ENCODE measurements at places on chromosomes 1 and 21.

DNA sequence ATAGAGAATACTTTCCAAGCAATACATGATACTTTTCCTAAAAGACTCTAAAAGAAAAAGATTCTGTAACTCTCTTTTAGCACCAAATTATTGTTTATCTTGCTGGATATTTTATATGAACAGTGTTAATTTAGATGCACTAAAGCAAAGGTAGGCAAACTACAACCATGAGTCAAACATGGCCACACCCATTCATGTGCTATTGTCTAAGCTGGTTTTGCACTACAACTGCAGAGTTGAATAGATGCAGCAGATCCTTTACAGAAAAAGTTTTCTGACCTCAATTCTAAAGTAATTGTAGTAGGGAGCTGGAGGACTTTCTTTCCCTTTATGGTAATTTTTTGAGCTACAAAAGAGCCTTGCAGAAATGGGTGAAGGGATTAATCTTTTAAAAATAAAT is 19.4 kb downstream of the BLZF1 start:
- no peak for DNase-seq

GRCh38 chr1:1891349-1892078 is 627 bp upstream of the GNB1 start:
- DNase-seq = peak; percentile 75

DNA sequence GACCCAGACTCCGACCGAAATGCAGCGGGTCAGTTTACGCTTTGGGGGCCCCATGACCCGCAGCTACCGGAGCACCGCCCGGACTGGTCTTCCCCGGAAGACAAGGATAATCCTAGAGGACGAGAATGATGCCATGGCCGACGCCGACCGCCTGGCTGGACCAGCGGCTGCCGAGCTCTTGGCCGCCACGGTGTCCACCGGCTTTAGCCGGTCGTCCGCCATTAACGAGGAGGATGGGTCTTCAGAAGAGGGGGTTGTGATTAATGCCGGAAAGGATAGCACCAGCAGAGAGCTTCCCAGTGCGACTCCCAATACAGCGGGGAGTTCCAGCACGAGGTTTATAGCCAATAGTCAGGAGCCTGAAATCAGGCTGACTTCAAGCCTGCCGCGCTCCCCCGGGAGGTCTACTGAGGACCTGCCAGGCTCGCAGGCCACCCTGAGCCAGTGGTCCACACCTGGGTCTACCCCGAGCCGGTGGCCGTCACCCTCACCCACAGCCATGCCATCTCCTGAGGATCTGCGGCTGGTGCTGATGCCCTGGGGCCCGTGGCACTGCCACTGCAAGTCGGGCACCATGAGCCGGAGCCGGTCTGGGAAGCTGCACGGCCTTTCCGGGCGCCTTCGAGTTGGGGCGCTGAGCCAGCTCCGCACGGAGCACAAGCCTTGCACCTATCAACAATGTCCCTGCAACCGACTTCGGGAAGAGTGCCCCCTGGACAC is 534 bp downstream of the C1orf56 start:
- peak; percentile 71 for DNase-seq

DNA sequence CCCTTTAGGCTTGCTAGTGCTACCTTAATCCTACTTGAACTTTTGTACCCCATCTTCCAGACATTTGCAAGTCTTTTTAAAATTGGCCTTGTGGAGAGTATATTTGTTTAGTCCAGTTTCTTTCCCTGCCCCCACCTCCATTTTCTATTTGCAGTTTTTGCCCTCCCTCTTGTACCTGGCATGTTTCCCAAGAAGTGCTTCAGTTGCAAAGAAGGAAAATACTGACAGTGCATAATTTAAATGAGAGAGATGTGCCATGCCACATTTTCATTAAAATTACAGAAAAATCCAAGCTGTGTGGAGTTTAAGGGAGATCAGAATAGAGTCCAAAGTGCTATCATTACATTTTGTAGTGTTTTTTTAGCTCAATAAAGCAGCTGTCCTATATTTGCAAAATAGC is 150.0 kb upstream of the ADGRL2 start:
- no peak for DNase-seq

GRCh38 chr1:183685112-183685713 is 32.1 kb upstream of the APOBEC4 start:
- peak; percentile 60 for DNase-seq

GRCh38 chr1:53592521-53592982 is 133.4 kb downstream of the DMRTB1 start:
- no peak for DNase-seq

- no peak for DNase-seq
Measured at GRCh38 chr1:43930168-43930948, 3.2 kb upstream of the ARTN start.

GRCh38 chr1:197810812-197811211 is 35.5 kb upstream of the DENND1B start:
- no peak for DNase-seq

DNA sequence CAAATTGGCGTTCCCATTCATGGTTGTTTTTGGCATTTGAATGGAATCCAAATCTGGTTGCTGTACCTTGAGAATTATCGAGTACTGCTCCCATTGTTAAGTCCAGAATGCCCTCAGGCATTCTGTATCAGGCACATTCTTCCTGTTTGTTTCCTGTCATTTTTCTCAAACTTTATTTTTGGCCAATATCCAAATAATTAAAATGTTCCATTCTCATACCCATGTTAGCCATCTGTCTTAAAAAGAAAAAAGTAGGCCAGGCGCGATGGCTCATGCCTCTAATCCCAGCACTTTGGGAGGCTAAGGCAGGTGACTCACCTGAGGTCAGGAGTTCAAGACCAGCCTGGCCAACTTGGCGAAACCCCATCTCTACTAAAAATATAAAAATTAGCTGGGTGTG is 29.3 kb upstream of the SHISA4 start:
- DNase-seq = no peak

DNA sequence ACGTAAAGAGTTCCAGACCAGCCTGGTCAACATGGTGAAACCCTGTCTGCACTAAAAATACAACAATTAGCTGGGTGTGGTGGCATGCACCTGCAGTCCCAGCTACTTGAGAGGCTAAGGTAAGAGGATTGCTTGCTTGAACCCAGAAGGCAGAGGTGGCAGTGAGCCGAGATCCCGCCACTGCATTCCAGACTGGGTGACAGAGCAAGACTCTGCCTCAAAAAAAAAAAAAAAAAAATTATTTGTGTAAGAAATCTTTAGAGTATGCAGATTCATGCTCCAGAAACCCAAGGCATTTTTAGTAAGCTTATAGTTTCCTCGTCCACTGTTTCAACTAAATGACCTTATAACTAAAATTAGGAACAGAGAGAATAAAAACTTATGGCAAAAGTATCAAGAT is 51.3 kb downstream of the ABL2 start:
- no peak for DNase-seq

DNA sequence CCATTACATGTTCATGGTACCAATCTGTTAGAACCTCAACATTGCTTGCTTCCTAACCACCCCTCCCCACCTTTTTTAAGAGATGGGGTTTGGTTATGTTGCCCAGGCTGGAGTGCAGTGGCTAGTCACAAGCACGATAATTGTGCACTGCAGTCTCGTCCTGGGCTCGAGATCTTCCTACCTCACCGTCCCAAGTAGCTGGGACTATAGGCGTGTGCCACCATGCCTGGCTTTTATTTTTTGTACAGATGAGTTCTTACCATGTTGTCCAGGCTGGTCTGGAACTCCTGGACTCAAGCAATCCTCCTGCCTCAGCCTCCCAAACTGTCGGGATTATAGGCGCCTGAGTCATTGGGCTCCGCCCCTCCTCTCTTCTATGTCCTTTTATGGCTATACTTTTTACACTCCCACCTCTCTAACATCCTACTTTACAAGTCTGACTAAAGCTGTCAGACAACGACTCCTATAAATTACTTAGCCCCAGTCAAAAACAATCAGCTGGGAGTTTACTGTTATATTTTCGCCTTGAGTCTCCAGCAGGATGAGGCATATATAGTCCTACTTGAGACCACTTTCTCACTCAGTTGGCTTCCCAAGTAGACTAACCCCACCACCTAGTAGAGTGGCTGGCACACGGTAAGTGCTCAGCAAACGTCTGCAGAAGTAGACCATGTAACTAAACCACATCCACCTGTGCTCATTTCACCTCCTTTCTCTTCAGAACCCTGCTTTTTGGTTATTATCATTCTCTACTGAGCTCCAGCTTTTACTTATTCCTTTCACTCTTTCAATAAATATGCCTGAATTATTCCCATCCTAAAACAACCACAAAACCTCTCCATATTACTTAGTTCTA is 13.8 kb downstream of the ENSA start:
- peak; percentile 37 for DNase-seq

DNA sequence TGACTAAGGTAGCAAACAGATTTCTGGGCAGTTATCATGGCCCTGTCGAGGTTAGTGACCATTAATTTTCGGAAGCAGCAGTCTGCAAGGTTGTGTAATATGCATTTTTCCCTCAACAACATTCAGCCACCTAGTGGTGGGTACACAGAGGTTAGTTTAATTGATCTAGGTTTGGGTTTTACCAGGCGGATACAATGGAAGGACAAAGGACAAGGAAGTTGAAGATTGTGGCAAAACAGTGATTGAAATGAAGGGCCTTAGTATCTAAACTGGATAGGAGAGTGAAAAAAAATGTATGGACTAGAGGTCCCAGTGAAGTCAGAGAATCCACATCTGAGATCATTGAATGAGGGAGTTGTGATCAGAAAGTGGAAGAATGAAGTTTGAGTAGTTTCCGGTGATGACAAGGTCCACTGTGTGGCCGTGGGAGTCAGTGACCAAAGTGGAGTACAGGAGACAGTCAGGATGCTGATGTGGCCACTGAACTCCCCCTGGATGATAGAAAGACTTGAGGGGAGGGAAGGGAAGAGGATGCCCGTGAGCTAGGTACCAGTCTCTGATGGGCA is 2.8 kb downstream of the ARMH1 start:
- DNase-seq = peak; percentile 41

DNA sequence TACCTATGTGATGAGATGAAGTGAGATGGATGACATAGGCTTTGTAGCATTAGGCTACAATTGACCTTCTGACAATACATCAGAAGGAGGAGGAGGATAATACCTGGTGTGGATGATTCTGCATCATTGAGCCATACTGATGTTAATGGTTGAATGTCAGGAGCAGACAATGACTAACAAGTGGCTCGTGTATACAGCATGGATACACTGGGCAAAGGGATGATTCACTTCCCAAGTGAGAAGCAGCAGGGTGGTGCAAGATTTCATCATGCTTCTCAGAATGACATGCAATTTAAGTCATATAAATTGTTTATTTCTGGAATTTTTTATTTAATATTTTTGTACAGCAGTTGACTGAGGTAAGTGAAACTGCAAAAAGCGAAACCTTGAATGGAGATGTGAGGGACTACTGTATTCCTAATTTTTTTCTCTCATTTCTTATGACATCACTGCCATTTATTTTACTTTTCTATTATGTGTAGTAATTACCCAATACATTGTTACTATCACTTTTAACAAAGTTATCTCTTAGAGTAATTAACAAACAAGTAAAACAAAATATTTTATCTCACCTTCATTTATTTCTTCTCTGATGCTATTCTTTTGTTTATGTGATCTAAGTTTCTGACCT is 34.4 kb upstream of the COP1 start:
- no peak for DNase-seq

DNA sequence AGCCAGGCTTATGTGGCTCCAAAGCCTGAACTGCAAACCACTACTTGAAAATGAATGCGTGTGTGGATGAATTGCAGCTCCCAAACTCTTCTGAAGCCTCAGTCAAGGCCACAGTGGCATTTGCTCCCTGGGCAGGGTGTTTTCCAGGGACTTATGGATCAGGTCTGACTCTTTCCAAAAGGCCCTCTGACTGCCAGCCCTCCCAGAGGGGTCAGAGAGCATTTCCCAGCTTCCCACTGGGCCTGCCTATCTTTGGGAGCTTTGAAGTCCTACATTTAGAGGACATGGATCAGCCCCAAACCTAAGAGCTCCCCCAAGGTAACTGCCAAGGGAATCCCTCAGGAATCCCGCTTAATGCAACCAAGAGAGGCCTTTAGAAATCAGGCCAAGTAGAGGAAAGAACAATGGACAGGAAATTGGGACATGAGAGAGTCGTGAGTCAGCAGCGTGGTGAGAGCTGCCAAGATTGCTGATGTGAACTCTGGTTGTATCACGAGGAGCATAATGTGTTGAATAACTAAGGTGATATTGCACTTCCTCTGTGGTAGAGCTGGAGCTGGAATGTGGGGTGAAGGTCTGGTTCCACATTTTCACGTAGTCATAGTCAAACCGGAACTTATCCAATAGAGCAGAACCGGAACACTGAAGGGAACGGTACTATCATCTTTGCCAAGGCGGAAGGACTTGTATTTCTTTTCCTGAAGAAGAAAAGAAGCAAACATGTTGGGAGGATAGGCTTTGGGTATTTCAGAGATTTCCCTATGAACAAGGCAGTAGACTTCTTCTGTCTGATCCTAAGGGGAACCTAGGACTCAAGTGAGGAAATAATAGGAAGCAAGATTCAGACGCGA is 99.4 kb upstream of the JUN start:
- no peak for DNase-seq

DNA sequence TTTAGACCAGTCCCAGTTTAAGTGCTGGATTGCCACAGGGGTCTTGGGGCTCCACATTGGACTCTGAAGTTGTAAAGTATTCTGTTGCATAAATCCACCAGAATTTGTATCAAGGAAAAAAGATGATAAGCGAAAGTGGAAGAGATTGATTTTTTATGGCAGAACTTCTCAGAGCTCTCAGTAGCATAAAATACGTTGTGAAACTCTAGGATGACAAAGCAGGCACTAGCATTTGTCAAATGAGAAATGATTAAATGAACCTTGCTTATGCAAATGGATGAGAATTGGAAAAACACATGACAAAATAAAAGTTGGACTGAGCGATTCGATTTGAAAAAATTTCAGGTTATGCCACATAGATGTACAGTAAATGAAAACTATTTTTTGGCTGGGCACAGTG is 253.8 kb upstream of the RAB4A start:
- no peak for DNase-seq

- DNase-seq = no peak
Measured at GRCh38 chr1:224727351-224728289, 111.5 kb downstream of the CNIH3 start.

DNA sequence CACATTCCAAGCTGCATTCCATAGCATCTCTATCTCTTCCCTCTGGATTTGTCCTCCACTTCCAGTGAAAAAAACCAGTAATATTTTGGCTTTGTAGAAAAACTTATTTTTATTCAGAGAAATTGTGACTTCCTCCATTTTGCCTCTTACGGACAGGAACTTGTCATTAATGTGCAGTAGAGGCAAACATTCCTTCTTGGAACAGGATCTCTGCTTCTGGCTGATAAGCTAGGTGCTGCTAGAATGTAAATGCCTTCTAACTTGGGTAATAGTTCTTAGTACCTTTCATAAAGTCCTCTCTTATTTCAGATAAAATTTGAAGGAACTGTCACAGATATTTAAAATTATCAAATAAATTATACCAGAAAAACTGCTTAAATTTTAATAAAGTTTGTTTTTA is 707.8 kb downstream of the USP25 start:
- no peak for DNase-seq

GRCh38 chr1:2610036-2610959 is 22.5 kb downstream of the MMEL1 start:
- DNase-seq = no peak

- DNase-seq = no peak
Measured at GRCh38 chr1:49694251-49694827, 329.4 kb downstream of the AGBL4 start.
